Left colon (tissue), 2 donors: ENCODE measurements at places on chromosomes 5 and 9. TPM values are rescaled to one million over a fixed set of nuclear protein-coding genes. Genes with fewer than 3 reads are reported as not detected.

GRCh38 chr5:138503487-138504270 lies 38.4 kb downstream of the EGR1 start:
- no peak for DNase-seq

RASGRF2 gene
- total RNA-seq: 2.3 TPM

GRCh38 chr5:103177543-103177942 lies 57.4 kb downstream of the PPIP5K2 start:
- no peak for DNase-seq

DNA sequence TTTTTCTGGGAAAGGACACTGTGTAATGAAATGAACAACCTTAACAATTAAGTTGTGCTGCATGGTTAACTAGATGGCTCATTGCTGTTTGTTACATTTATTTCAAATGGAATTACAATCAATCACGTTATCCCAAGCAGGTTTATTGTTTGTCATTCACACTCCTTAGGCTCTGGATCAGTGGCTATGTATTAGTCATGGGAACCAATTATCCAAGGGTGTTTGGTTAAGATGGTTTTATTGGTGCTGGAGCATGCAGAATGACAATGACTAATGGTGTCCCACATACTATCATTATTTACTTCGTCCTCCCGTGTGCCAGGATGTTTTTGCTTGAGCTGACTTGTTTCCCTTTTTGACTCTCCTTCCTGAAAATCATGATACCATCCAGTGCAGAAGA lies 10.6 kb upstream of the TRPC7 start:
- DNase-seq: no peak

GRCh38 chr5:125552486-125552885 lies 806.0 kb upstream of the ZNF608 start:
- no peak for DNase-seq

GRCh38 chr9:78866207-78867132 lies 569.5 kb downstream of the PSAT1 start:
- no peak for DNase-seq
